Body of pancreas (tissue), 4 donors: ENCODE measurements at places on chromosomes 3 and 15. TPM values are rescaled to one million over a fixed set of nuclear protein-coding genes. Genes with fewer than 3 reads are reported as not detected.

CATSPER2 gene
- 16.2 TPM for total RNA-seq

RABL3 gene
- 7.3 TPM for total RNA-seq

CEMIP gene
- total RNA-seq: not detected

HES1 gene
- total RNA-seq: 49.1 TPM

SLC9C1 gene
- not detected for total RNA-seq

LRRC34 gene
- not detected for total RNA-seq

ZNF385D gene
- 5.9 TPM for total RNA-seq

SAXO2 gene
- total RNA-seq: 1.3 TPM

ARHGAP31 gene
- 5.7 TPM for total RNA-seq

CCR1 gene
- total RNA-seq: 3.0 TPM

HIGD2B gene
- not detected for total RNA-seq

NEK10 gene
- 0.33 TPM for total RNA-seq

WDR49 gene
- 0.78 TPM for total RNA-seq

GOLGA6B gene
- total RNA-seq: not detected

SOX14 gene
- total RNA-seq: not detected

MOBP gene
- total RNA-seq: not detected

ANKRD63 gene
- total RNA-seq: not detected

HOMER2 gene
- 469 TPM for total RNA-seq

GPR160 gene
- 26.4 TPM for total RNA-seq

ST8SIA2 gene
- total RNA-seq: not detected

CCDC50 gene
- 51.1 TPM for total RNA-seq

GNAI2 gene
- total RNA-seq: 53.7 TPM

IL5RA gene
- not detected for total RNA-seq

SLC24A5 gene
- not detected for total RNA-seq

GASK1A gene
- 8.8 TPM for total RNA-seq

TMOD2 gene
- 6.5 TPM for total RNA-seq

GP5 gene
- total RNA-seq: not detected

SLC28A2 gene
- total RNA-seq: 2.3 TPM

RGMA gene
- total RNA-seq: 9.2 TPM

KCNMB3 gene
- 8.2 TPM for total RNA-seq

CSPG4 gene
- total RNA-seq: 13.8 TPM

ADAMTSL3 gene
- 7.8 TPM for total RNA-seq

TMEM207 gene
- not detected for total RNA-seq

ZNF280D gene
- total RNA-seq: 28.3 TPM

TJP1 gene
- 68.7 TPM for total RNA-seq

SLCO2A1 gene
- 17.5 TPM for total RNA-seq

C3orf80 gene
- 1.3 TPM for total RNA-seq

CNTN4 gene
- 50.1 TPM for total RNA-seq

ZNF860 gene
- total RNA-seq: 1.0 TPM

RAB6B gene
- total RNA-seq: 2.6 TPM

VEPH1 gene
- total RNA-seq: 30.0 TPM

TRIM42 gene
- not detected for total RNA-seq

LOXL1 gene
- total RNA-seq: 8.6 TPM

TLR9 gene
- total RNA-seq: not detected
